ENCODE measurements at places on chromosomes 7 and 10.

- no peak for DNase-seq
Observed at GRCh38 chr7:116501425-116502167, 2.1 kb downstream of the CAV2 start.

DNA sequence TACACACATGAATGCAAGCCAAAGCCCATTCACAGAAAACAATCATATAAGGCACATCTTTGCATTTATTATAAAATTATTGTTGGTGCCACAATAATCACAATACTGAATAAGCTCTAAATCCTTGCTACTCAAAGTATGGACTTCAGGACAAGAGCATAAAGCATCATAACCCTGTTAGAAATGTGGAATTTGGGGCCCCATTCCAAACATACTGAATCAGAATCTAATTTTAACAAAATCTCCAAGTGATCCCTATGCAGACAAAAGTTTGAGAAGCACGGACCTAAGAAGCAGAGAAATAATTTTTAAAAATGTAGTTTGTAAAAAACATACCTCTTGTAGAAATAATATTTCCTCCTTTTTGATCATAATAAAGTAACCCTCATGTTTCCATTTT, 199.2 kb downstream of the IMMP2L start:
- no peak for DNase-seq

- no peak for DNase-seq
Observed at GRCh38 chr7:104469166-104469820, 140.9 kb downstream of the LHFPL3 start.

- no peak for DNase-seq
Observed at GRCh38 chr10:132542819-132543218, 5.2 kb downstream of the INPP5A start.

DNA sequence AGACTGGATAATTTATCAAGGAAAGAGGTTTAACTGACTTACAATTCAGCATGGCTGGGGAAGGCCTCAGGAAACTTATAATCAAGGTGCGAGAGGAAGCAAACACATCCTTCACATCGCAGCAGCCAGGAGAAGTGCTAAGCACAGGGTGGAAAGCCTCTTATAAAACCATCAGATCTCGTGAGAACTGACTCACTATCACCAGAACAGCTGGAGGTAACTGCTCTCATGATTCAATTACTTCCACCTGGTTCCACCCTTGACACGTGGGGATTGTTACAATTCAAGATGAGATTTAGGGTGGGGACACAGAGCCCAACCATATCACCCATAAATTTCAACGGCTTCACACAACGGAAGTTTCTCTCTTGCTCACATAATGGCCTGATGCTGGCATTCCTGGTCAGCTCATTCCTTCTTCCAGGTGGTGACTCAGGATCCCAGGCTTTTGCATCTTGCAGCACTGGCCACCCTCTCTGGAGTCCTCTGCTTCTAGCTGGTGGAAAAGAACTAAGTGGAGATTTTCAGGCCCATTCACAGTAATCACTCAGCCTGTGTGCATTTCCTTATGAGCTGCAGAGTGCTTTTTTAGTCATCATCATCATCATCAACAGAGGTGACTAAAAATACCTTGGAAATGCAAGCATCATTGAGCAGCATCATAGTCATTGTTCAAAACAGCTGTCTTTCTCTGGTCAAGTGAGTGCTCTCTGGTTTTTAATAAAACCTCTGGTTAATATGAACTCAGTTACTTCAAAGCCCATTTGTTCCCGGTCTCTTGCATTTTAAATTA, 308.1 kb downstream of the SFMBT2 start:
- no peak for DNase-seq

DNA sequence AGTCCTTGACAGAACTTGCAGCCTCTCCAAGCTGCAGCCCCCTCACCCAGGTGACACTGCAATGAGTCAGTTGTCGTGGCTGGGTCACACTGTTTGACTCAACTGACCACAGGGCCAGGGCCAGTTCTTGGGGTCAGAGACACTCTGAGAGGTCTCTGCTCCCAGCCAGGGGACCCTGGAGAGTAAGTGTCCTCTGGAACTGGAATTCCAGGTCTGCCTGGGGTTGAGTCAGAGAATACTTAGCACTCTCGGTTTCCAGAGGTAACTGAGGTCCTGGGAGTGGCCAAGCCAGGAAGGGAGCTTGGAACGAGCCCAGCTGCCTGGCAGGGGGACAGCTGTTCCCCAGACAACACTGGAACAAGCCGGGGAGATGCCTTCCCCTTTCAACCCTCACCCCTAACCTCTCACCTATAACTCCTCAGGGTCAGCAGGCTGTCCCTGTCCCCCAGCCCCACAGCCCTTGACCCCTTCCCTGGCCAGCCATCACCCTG, 2.2 kb upstream of the MYL10 start:
- no peak for DNase-seq

DNA sequence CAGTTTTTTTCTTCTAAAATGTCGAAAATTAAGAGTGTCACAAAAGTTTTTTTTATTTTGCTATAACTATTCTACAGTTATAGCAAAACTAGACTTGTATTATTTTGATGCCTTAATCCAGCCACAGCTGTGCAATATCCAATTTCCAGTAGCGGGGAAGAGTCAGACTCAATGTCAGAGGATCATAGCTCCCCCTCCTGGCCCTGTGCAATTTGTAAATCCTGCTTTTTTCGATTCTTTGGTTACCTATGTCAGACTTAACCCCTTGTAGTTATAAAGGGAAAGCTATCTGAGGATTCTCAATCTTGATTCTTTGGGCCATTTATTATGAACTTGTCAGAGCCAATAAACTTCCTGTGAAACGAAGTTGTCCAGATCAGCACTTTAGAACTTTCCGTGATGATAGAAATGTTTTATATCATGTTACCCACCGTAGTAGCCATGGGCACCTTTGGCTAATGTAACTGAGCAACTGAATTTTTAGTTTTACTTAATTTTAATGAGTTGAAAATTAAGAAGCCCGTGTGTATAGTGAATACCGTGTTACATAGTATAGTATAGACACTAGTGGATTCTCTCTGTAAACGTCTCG, 87.7 kb upstream of the PRKCQ start:
- DNase-seq, result no peak
